EH (cell line): ENCODE measurements at places on chromosomes 12 and 14.

DNA sequence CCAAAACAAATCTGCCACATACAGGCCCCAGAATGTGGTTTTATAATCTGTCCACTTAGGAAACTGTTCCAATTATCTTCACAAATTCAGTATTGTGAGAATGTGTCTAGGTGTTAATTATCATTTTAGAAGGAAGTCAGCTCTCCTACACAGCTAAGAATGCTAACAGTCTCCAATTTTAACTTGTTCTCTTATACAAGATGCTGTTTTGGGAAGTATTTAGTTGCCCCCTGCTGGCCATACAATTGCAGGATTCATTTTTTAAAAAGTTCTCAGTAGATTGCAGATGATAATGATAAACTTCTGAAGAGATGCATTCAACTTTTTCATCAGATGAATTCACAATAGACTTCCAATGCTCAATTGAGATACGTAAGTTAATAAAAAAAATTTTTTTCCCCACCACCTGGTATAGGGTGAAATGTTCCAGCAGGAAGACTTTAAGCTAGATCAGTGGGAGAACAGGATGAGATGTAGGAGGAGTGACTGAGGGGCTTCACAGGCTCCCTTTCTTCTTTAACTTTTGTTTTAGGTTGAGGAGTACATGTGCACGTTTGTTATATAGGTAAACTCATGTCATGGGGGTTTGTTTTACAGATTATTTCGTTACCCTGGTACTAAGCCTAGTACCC is 27.3 kb upstream of the OSBPL8 start:
- DNase-seq: peak; percentile 61

GRCh38 chr12:90479237-90479636 is 475.7 kb downstream of the CCER1 start:
- DNase-seq: no peak

- DNase-seq: no peak
These were observed 43.6 kb downstream of the SYNE3 start for GRCh38 chr14:95472819-95473251.

DNA sequence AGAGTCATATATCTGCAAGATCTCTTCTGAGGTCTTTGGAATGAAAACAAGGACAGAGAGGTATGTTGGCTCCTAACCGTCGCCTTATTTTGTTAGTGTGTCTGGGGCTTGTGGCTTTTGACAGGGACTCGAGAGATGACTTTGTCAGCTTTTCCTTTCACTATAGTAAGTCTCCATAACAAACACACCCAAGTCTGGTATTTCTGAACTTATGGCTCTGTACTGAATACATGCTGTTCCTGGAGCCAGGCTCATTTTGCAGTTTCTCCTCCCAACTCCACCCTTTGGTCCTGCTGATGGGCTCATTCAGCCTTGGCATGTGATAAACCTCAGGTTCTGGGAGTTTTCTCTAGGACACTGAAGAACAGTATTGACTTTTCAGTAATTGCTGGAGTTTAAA is 27.7 kb upstream of the TMED10 start:
- DNase-seq: peak; percentile 65

- DNase-seq: peak; percentile 35
These were observed 42.0 kb upstream of the A2ML1 start for GRCh38 chr12:8780389-8780788.

- no peak for DNase-seq
These were observed at the start of gene TTC9 for GRCh38 chr14:70641548-70642302. Gene TTC9, plus strand, starts transcription at chr14:70641916. Its CDS starts 214 bp downstream, at chr14:70642130.

- no peak for DNase-seq
These were observed 767 bp downstream of the REP15 start for GRCh38 chr12:27696864-27697564.

DNA sequence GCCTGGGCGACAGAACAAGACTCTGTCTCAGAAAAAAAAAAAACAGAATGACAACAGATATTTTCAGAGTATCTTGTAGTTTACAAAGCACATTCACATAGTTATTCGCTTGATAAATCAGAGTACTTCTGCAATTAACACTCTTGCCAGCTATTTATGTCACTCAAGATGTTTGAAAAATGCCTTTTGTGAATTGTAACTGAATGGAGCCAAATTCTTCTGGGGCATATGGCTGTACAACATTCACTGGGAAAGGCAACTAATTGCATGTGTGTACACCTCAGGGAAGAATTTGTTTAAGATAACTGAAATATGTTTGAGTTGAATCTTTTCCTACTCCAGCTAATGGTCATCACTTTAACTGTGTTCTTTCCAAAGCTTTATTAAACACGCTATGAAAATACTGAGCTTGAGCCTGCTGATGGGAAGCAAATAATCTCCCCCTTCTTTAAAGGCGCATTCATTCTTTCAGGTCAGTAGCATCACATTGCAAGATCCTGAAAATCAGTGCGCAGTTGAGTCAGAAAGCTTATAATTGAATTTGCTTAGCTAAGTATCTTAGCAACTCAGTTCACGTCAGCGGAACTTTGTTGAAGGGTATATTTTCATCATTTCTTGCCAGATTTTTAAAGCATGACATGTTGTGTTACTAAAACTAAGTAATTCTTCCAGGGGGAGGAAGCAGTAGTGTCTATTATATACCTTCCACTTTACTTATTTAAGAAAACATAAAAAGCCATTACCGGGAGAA is 66.6 kb downstream of the SINHCAF start:
- no peak for DNase-seq

DNA sequence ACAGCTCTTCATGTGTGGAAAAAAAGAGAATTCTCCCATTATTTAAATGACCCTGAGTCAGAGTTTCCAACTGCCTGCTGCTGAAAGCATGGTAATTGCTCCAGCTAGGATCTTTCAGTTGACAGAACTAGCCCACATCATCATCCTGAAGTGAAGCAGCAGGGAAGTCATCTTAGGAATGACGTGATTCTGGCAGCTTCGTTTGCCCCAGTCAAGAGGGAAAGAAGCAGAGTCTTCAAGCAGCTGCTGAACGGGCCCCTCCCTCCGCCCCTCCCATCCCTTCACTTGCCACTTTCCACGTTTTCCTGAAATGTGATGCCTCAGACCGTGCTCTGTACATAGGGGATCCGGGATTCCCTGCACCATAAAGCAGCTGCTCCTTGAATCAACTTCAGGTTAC is 455.0 kb upstream of the TMEM132C start:
- peak; percentile 84 for DNase-seq

- DNase-seq: no peak
These were observed 69.0 kb upstream of the GPHB5 start for GRCh38 chr14:63387711-63388110.

GRCh38 chr14:70881549-70882177 is 25.6 kb upstream of the PCNX1 start:
- DNase-seq: no peak

DNA sequence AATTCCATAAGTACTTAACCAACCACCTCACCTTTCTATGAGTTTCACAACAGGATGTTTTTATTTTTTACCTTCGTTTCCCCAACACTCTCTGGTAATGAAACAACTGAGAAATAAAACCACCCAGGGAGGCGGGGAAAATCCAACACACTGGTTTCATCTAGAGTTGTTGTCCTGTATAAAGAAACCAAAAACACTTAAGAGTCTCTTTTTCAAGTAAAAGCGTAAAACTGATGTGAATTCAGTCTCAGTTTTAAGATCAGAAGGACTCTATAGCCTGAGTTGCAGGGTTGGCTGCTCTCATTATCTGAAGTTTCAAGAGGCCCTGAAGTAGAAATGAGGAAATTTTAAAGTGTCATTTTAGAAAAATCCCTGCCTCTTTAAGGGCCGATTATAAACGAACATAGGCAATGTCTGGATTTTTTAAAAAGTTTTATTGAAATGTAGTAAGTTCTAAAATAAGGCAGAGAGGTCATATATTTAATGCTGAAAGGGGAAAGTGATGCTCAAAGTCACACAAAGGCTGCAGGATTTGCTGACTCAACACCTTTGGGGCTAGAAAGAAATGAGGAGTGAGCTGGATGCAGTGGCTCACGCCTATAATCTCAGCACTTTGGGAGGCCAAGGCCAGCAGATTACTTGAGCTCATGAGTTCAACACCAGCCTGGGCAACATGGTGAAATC is 27.2 kb downstream of the HIGD1C start:
- DNase-seq: no peak
